NCI-H526 (cell line): ENCODE measurements at places on chromosomes 11 and 22.

- DNase-seq: no peak
Measured at GRCh38 chr11:37500425-37500824, 902.4 kb upstream of the RAG2 start.

GRCh38 chr11:22461626-22462025 lies 123.4 kb downstream of the SLC17A6 start:
- DNase-seq: no peak

DNA sequence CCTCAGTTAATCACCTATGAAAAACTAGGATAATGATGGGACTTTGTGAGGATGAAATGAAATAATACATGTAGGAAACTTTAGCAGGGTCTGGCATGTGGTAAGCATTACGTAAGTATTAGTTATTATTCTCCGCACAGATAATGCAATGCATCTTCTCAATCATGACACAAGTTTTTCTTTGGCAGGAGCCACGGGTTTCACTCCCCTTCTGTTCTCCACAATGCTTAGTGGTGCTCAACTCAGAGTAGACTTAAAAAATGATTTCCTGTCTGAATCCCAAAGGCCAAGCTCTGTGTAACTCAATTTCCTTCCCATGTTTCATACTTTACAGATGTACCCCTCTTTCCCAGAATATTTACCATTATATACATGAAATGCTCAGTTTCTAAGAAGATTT lies 82.9 kb downstream of the CCDC34 start:
- DNase-seq: no peak

DNA sequence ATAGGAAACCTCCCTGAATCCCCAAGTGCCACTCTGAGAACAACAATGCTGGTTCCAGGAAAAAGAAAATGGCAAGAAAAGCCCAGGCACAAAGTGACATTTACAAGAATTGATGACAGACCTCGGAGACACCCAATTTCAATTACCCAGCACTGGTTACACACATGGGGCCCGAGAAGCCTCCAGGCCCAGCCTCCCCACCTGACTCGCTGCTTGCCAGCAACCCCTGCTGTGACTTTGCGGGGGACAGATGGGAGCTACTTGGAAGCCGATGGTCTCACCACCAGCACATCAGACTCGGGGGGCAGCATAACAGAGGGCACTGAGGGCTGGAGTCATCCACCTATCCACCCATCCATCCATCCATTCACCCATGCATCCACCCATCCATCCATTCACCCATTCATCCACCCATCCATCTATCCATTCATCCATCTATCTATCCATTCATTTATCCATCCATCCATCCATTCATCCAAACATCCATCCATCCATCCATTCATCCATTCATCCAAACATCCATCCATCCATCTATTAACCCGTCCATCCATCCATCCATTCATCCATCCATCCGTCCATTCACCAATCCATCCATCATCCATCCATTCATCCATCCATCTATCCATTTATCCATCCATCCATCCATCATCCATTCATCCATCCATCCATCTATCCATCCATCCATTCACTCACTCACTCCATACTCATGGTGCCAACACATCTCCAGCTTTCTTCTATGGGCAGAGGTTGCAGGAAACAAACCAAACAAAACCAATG lies 567.6 kb downstream of the BRD1 start:
- DNase-seq: no peak

- DNase-seq: no peak
Measured at GRCh38 chr22:49212002-49212401, 615.7 kb downstream of the BRD1 start.

GRCh38 chr11:105111145-105111944 lies 28.2 kb downstream of the CARD18 start:
- no peak for DNase-seq

GRCh38 chr11:15493921-15494620 lies 379.3 kb downstream of the INSC start:
- no peak for DNase-seq

DNA sequence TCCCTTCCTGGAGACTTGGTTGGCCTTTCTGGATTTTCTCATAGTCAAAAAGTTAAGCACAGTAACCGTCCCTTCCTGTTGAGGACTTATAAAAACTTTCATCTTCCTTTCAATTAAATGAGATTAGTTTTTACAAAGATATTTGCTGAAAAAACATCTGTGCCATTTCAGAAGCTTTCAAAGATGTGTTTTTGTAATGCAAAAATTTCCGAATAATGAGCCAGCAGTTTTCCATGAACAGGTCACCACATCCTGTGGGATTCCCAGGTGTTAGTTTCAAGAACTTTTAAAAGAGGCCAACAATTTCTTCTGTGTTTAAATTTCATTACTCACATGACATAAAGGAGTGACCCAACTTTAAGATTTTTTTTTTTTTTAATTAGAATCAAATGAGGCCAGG lies 18.0 kb downstream of the NUP50 start:
- DNase-seq: no peak

GRCh38 chr22:29080106-29080975 lies 7.5 kb downstream of the KREMEN1 start:
- no peak for DNase-seq

- DNase-seq: peak; percentile 58
Measured at GRCh38 chr22:37519268-37520195, at the start of gene CARD10. Gene CARD10, minus strand, starts transcription at chr22:37519415. Its CDS starts 215 bp downstream, at chr22:37519200.

DNA sequence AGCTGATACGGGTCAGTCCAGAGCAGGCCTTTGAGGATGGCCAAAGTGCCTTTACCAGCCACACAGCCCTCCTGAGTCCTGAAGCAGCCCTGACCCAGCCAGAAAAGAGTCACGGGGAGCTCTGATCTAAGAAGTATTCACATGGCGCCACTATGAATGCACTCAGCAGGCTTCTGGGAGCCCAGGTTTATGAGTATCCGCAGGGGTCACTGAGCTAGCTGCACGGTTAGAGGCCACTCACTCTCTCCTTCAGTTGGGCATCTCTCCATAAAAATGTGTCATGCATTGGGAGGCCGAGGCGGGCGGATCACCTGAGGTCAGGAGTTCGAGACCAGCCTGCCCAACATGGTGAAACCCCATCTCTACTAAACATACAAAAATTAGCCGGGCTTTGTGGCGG lies 10.3 kb downstream of the KIAA1671 start:
- DNase-seq: no peak

- no peak for DNase-seq
Measured at GRCh38 chr11:890794-891540, 19.6 kb downstream of the CHID1 start.

DNA sequence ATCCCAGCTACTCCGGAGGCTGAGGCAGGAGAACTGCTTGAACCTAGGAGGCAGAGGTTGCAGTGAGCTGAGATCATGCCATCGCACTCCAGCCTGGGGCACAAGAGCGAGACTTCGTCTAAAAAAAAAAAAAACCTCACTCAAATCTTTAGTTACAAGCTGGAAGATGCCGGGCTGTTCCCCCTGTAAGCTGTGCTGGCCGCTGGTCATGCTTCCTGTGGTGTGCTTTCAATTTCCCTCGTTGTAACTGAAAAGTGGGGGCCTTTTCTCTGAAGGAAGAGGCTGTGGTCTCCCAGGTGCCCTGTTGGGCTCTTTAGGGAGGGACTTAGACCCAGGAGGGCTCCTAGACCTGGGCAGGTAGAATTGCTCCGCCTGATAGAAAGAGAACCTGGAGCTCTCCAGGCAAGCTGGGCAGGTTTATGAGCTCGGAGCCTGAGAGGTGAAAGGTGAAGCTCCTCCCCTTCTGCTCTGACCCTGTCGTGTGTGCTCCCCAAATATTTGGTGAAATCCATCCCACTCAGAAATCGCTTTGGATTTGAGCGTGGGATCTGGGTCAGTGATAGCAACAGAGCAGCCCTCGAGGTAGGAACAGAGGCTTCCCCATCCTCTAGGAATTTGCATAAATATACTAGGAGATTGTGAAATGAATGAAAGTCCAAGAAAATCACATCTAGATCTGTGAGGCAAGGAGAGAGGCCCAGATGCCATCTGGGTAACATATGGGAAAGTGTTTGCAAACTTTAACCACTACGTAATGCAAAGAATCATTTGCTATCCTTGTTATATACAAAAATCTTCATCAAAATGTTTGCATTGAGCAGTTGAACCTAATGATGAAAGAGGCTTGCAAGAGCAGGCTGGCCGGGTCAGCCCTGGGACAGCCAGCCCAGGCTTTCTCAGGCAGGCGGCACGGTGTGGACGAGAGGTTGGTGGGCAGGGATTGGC lies 154.3 kb downstream of the FBXO7 start:
- peak; percentile 17 for DNase-seq

GRCh38 chr11:86288776-86289507 lies 13.1 kb upstream of the HIKESHI start:
- peak; percentile 12 for DNase-seq

DNA sequence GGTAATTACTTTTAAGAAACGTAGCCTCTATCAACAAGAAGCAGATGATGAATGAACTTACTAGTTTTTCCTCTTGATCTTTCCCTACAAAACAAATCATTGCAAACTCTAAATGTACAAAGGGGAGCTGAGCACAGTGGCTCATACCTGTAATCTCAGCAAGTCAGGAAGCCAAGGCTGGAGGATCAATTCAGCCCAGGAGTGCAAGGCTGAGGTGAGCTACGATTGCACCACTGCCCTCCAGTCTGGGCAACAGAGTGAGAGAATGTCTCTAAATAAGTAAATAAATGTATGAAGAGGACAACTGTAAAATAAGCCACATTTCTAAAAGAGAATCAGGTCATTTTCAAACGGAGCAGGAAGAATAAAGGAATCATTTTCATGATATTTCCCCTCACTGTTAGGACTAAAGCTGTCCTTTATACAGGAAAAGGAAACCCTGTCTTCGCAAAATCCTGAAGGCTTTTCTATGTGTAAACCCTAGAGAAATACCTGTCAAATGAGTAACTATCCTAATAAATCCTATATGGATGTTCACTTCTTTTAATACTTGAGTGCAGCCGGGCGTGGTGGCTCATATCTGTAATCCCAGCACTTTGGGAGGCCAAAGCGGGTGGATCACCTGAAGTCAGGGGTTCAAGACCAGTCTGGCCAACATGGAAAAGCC lies 41.2 kb downstream of the RRAS2 start:
- no peak for DNase-seq

DNA sequence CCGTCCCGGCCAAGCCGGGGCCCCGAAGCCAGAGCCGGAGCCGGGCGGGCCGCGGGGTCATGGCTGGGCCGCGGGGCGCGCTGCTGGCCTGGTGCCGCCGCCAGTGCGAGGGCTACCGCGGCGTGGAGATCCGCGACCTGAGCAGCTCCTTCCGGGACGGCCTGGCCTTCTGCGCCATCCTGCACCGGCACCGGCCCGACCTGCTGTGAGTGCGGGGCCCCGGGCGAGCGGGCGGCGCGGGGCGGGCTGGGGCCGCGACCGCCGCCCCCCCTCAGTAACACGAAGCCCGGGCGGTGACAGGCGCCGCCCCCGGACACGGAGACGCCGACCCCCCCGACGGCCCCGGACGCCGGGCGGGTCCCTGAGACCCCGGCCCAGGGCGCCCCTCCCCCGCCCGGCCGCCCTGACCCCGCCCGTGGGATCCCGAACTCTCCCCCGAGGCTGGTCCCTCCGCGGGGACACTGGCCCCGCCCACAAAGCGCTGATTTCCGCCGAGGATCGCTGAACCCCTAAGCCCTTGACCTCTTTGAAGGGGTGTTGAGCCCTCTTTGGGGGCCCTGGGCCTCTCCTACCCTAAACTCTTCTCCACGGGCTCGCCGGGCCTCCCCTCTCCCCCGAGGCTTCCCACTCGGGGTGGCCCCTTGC lies 389 bp downstream of the MICALL1 start:
- DNase-seq: peak; percentile 34
